ENCODE measurements at places on chromosomes 7 and 10. TPM values are rescaled to one million over a fixed set of nuclear protein-coding genes. Genes with fewer than 3 reads are reported as not detected.

GRCh38 chr7:131007439-131008330, 273.7 kb upstream of the KLF14 start:
- no peak overlapping the region for H3K4me3 ChIP-seq
- H3K27ac ChIP-seq: no peak overlapping the region
- no peaks in the 10 kb centered on the region for H3K36me3 ChIP-seq
- peaks cover 22% of the 10 kb centered on the region for H3K4me1 ChIP-seq
- H3K27me3 ChIP-seq: no peaks in the 10 kb centered on the region

DNA sequence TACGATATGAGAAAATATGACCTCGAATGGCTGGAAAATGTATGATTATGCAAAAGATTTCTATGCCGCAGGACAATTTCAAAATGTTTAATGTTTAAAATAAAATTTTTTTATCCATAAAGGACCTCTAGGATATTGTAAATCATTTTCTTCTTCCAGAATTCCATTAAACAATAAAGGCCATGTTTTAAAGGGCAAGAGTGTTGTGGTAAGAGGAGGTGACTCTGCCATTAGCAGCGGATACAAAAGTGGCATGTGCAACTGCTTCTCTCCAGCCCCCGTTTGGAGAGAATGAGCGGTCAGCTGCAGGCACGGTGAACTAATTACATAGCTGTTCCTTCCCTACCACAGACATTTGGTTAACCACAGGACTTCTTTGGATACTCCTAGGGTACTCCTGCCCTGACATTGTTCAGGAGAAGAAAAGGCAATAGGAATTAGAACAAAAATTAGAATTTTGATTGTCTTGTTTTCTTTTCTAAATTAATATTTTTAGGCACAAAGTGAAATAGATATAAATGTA, 63.8 kb downstream of the HBP1 start:
- H3K4me3 ChIP-seq: no peak overlapping the region
- H3K36me3 ChIP-seq: no peaks in the 10 kb centered on the region
- H3K27me3 ChIP-seq: no peaks in the 10 kb centered on the region
- peaks cover 9% of the 10 kb centered on the region for H3K4me1 ChIP-seq
- H3K27ac ChIP-seq: 0 out of 2 replicates have a peak overlapping the region, but pooled peaks have one; percentile 15
- peak; percentile 67 for DNase-seq

DNA sequence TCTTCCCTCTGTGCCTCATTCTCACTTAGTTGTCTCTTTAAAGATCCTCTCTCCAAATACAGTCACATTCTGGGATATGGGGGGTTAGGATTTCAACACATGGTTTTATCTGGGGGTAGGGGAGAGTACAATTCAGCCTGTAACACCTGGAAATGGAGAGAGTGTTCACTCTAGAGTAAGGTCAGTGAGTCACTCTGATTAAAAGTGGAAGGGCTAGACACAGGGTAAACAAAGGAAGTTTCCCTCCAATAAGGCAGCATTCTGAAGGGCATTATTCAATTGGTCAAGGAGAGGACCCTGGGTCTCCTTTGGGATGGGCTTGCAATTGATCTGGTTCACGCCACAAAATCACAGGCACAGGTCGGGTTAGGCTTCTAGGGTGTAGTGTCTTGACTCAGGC, 232.8 kb upstream of the NPSR1 start:
- H3K36me3 ChIP-seq: no peaks in the 10 kb centered on the region
- no peak overlapping the region for H3K4me3 ChIP-seq
- H3K27ac ChIP-seq: no peak overlapping the region
- DNase-seq: no peak

DNA sequence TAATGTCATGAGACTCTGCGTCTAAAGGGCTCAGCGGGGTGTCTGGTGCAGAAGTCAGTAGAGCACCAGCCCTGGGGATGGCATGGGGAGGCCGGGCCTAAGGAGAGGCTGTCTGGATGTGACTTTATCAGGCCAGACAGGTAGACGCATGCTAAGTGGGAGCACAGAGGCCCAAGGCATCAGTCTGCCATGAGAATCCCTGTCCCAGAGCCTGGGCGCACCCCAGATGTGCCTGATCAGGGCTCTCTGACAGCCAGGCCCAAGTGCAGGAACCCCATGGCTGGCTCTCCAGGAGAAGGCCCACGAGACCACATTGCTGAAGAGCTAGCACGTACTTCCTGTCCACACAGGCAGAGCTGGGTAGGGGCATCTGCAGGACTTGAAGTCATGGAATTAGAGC, 48.0 kb upstream of the CPXM2 start:
- H3K4me3 ChIP-seq: no peak overlapping the region
- DNase-seq: no peak
- H3K27ac ChIP-seq: no peak overlapping the region
- H3K4me1 ChIP-seq: no peaks in the 10 kb centered on the region
- no peaks in the 10 kb centered on the region for H3K36me3 ChIP-seq
- H3K27me3 ChIP-seq: no peaks in the 10 kb centered on the region

DNA sequence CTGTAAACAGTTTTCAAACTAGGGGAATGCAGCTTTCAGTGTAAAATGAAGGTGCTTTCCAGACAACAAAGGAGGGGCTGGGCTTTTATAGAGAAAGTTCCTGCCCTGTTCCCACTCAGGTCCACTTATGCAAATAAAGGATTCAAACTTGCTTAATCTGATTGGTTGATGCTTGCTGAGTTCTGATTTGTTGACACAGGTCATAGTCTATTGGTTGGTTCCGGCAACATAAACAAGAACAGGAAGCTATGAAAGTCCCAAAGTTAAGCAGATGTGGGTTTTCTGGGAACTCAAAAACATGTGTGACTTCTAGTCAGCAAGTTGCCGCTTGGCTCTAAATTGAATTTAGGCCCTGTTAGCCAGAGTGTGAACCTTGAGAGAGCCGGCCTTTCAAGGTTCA, 194.2 kb upstream of the SVIL start:
- DNase-seq: no peak
- no peaks in the 10 kb centered on the region for H3K36me3 ChIP-seq

DNA sequence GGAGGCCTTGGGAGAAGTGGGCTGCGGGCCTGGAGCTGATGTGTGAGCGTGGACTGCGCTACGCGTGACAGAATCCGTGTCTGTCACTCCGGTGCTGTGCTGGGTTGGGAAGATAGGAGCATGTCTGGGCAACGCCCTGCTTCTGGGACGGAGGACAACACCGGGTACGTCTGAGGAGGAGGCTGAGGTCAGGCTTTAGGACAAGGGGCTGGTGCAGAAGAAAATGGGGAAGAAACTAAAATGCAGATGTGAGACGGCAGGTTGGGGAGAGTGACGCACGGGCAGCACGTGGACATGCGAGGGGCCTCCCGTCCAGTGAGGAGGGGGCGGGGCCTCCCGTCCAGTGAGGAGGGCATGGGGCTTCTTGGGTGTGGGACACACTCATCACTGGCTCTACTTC, 207.4 kb downstream of the DNAJB6 start:
- no peak overlapping the region for H3K4me3 ChIP-seq
- H3K27ac ChIP-seq: no peak overlapping the region
- no peak for DNase-seq
- no peaks in the 10 kb centered on the region for H3K4me1 ChIP-seq
- no peaks in the 10 kb centered on the region for H3K27me3 ChIP-seq
- no peaks in the 10 kb centered on the region for H3K36me3 ChIP-seq

DNA sequence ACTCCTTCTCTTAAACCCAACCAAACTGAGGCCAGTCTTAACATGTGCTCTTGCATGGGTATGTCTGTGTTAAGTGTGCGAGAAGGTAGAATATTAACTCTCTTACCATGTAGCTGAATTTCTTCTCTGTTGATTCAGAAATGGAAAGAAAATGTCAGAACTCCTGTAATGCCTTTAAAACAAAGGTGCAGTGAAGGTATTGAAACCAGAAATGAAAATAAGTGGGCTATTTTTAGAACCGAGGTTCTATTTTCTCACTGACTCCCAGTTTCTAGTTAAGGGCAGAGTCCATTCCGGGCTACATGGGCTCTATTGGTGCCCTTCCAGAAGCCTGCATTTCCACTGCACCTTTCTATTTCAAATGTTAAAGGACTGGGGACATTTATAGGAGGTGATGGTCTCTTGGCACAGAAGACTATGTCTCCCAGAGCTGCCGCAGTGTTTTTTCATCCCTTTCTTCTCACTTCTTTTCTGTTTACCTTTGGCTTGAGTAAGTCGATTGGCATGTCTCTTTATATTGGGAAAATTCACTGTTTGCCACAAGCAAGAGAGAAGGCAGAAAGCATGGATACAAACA, 174.9 kb downstream of the LRMDA start:
- H3K4me1 ChIP-seq: no peaks in the 10 kb centered on the region
- no peak for DNase-seq
- no peak overlapping the region for H3K4me3 ChIP-seq
- no peaks in the 10 kb centered on the region for H3K36me3 ChIP-seq
- 0 out of 2 replicates have a peak, but pooled peaks cover 3% of the 10 kb centered on the region for H3K27me3 ChIP-seq

DNA sequence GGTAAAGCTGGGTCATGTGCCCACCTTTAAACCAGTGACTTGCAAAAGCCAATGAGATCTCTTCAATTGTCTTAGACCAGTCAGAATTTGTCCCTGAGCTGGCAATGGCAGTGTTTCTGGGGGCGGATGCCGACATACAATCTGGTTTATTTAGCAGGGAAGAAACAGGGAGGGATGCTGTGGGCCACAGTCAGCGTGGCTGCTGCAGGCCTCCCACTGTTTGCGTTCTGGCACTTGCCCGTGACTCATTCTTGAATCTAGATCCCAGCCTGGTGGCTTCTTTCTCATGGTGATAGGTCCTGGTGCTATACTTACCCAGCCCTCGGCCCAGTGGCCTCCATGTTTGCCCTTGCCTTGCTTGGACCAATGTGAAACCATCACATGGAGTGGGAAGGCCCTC, 3.1 kb upstream of the CPA1 start:
- DNase-seq: no peak
- no peaks in the 10 kb centered on the region for H3K27me3 ChIP-seq
- no peaks in the 10 kb centered on the region for H3K36me3 ChIP-seq
- H3K4me3 ChIP-seq: no peak overlapping the region

DNA sequence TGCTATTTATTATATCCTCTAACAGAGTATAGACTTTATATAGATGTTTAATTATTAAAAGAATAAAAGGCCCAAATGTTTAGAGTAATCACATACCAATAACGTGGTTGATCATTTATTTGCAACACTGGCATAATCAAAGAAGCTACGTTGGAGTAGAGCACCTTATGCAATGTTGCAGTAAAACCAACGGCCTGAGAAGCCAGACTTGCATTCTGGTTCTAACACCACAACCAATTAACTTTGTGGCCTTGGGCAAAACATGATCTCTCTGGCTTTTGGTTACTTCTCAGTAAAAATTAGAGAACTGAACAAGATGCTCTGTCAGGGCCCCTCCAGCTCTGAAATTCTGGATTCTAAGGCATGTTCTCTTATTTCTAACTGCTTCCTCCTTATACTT, 476.2 kb downstream of the GRM8 start:
- no peaks in the 10 kb centered on the region for H3K27me3 ChIP-seq
- DNase-seq: no peak
- H3K4me1 ChIP-seq: no peaks in the 10 kb centered on the region

DNA sequence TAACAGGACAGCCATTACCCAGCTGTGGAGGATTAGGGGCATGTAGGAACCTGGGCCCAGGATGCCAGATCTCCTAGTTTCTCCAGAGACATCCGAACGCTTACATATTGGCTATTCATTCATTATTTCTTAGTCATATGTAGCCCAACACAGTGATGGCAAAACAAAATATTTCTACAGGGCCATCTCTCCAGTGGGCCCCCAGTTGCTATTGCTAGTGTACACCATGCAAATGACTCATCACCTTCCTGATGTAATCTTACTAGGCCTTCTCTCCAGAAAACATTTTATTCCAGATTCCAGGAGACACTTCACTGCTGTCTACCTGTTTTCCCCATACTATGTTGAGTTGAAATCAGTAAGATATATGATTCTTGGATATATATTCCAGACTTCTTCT, 201.7 kb downstream of the PLXDC2 start:
- no peak overlapping the region for H3K27ac ChIP-seq
- no peaks in the 10 kb centered on the region for H3K27me3 ChIP-seq
- H3K4me1 ChIP-seq: no peaks in the 10 kb centered on the region
- DNase-seq: no peak
- H3K4me3 ChIP-seq: no peak overlapping the region

GRCh38 chr7:101428093-101428866, 65.6 kb downstream of the COL26A1 start:
- no peaks in the 10 kb centered on the region for H3K36me3 ChIP-seq
- no peak overlapping the region for H3K27ac ChIP-seq
- H3K4me1 ChIP-seq: no peaks in the 10 kb centered on the region
- H3K27me3 ChIP-seq: no peaks in the 10 kb centered on the region
- no peak overlapping the region for H3K4me3 ChIP-seq
- no peak for DNase-seq

- no peaks in the 10 kb centered on the region for H3K27me3 ChIP-seq
- H3K36me3 ChIP-seq: no peaks in the 10 kb centered on the region
- H3K27ac ChIP-seq: peak overlapping the region; percentile 66
- DNase-seq: no peak
- peaks cover 41% of the 10 kb centered on the region for H3K4me1 ChIP-seq
These were observed 289.1 kb downstream of the FGFR2 start for GRCh38 chr10:121309164-121309563.

DNA sequence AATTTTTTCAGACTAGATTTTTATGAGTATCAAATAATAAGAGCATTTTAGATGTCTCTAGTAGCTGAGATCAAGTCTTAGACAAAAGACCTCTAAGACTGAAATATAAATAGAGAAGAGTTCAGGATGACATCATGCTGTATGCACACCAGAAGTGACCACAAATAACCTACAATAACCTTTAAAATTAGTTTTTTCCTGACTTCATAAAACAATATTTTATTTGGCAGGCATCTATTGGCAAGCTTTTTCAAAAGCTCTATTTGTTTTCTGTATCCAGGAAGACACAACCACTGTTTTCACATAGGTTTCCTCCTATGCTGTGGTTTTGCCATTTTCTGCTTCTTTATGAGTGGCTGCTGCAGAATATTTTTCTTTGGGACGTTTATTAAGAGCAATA, 359.1 kb downstream of the CRPPA start:
- peaks cover 31% of the 10 kb centered on the region for H3K4me1 ChIP-seq
- H3K4me3 ChIP-seq: no peak overlapping the region
- no peaks in the 10 kb centered on the region for H3K36me3 ChIP-seq
- peak; percentile 44 for DNase-seq
- H3K27me3 ChIP-seq: no peaks in the 10 kb centered on the region
- peak overlapping the region; percentile 16 for H3K27ac ChIP-seq

- H3K4me3 ChIP-seq: no peak overlapping the region
- H3K4me1 ChIP-seq: no peaks in the 10 kb centered on the region
- H3K36me3 ChIP-seq: no peaks in the 10 kb centered on the region
- no peaks in the 10 kb centered on the region for H3K27me3 ChIP-seq
- no peak overlapping the region for H3K27ac ChIP-seq
- no peak for DNase-seq
These were observed 253.7 kb upstream of the PITRM1 start for GRCh38 chr10:3426190-3426845.

DNA sequence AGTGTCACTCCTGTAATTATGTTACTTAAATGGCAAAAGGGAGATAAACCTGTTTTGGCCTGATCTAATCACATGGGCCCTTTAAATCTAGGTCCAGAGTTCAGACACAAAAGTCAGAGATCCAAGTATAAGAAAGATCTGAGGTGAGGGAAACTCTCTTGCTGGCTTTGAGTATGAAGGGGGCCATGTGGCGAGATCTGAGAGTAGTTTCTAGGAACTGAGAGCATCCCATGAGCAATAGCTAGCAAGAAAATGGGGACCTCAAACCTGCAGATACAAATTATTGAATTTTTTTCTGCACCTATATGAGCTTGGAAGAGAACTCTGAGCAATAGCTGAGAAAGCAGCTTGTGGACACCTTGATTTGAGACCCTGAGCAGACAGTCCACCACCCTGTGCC, 27.6 kb downstream of the ANKRD7 start:
- no peak for DNase-seq
- H3K4me3 ChIP-seq: no peak overlapping the region
- H3K36me3 ChIP-seq: no peaks in the 10 kb centered on the region
- H3K27ac ChIP-seq: no peak overlapping the region
- H3K4me1 ChIP-seq: no peaks in the 10 kb centered on the region
- H3K27me3 ChIP-seq: no peaks in the 10 kb centered on the region

CYP26C1 gene
- not detected for total RNA-seq

TPK1 gene
- total RNA-seq: 3.1 TPM

POLR2J3 gene
- total RNA-seq: 21.5 TPM

TRPV5 gene
- not detected for total RNA-seq

All from SJCRH30 (cell line).